AG04449 (cell line): ENCODE measurements at places on chromosomes 1 and 21.

- no peak for DNase-seq
These were observed 35.5 kb downstream of the HSD3B1 start for GRCh38 chr1:119542492-119542946.

DNA sequence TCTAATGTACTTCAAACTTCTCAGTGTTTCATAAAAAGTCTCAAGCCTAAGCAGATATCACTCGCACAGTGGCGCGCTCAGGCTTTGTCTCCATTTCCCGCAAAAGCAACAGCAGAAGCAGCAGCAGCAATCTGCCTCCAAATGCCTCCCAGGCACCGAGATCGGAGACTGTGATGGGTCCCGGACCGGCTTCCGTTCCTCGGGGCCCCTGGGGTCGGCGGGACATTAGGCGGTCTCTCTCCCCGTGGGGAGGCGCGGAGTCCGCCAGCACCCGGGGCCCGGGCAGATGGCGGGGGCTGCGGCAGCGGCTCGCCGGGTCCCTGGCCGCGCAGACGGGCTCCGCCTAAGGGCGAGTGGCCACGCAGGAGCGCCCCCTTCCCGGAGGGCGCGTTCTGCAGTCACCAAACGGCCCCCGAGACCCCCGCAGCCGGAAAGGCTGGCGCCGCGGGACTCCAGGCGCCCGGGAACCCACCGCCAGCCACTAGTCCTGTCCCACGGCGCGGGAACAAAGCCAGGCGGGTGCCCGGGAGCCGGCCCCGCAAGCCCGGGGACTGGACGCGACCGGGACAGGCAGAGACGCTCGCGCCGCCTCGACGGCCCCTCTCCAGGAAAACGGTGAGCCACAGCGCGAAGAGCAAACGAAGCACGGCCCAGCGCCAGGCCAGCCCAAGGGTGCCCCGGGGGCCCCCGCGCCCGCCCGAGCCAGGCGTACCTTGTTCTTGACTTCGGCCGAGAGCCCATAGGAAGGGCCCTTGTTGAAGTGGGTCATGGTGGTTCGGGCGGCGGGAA is 590 bp downstream of the CNN3 start:
- DNase-seq, result no peak

DNA sequence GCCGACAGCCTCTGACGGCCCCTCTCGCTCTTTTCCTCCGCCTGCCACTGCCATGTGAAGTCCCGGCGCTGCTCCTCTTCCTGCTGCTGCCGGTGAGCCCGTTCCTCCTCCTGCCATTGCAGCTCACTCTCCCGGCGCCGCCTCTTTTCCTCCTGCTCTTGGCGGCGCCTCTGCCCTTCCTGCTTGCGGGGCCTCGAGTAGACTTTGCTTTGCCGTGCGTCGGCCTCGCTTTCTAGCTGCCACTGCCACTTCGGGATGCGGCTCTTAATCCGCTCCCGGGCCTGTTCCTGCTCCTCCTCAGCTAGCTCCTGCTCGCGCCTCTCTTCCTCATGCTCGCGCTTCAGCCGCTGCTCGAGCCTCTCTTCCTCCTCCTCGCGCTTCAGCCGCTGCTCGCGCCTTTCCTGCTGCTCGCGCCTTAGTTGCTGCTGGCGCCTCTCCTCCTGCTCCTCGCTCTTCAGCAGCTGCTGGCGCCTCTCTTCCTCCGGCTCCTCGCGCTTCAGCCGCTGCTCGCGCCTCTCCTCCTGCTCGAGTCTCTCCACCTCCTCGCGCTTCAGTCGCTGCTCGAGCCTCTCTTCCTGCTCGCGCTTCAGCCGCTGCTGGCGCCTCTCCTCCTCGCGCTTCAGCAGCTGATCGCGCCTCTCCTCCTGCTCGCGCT is 4.3 kb downstream of the TCHH start:
- DNase-seq, result no peak

- DNase-seq, result no peak
These were observed 29.1 kb upstream of the KLF17 start for GRCh38 chr1:44089371-44090048.

DNA sequence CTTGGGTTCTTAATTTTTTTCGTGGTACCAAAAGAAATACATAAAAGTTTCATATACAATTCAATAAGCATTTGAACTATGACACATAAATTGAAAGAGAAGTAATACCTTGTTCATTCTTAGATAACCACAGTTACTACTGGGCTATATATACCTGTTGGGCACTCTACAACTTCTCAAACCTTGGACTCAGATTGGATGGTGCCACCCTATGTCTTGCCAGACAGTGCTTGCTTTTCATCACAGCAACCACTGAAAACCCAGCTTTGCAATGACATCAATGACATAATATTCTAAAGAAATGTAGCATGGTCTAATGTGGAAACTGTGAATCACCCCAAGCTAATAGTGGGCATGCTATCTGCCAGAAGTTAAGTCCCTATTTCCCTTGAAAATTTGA is 62.8 kb upstream of the DPH5 start:
- no peak for DNase-seq

DNA sequence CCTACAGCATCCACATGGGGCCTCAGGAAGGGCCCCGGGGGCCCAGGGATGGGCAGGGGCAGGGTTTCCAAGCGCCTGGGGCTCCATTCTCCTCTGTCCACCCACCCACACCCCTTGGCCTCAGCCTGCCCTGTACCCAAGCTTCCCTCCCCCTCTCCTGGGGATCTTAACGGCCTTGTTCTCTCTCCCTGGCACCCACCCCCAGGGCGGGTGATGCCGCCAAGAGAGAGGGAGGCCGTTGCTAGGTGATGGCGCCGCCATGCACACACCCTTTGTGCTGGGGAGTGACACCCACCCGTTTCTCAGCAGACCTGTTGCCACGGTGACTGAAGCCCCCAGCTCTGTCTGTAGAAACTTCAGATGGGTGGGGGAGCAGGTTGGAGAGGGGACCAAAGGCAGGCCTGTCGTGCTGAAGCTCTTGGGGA is 7.6 kb downstream of the GPR37L1 start:
- no peak for DNase-seq

DNA sequence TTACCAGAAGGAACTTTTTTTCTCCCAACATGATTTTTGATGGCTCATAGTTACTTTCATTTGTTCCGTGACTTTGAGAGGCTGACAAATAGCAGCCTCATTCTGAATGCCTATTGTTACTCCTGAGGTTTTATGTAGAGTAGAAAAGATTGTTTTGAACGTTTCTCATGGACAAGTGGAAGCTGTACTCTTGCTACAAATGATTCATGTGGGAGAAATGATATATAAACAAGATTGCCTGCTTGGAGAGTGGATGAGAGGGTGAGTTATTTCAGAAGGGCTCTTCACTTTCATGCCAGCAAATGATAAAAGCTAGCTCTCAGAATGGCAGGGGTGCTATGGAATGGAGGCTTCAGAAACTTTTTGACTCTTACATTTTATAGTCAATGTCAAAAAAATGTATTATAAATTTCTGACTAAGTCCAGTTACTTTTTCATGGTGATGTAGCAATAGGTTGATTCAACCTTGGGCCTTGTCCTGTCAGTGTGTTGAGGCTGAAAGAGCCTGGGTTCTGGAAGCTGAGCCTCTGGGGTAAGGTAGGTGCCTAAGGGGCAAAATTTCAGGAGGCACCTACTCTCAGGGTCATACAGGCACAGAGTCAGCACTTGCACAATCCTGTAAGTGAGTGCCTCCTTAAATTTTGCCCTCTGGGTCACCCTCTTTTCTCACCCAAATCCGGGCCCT is 19.4 kb downstream of the JUN start:
- no peak for DNase-seq

GRCh38 chr1:234914606-234915290 is 213.9 kb downstream of the TOMM20 start:
- no peak for DNase-seq

DNA sequence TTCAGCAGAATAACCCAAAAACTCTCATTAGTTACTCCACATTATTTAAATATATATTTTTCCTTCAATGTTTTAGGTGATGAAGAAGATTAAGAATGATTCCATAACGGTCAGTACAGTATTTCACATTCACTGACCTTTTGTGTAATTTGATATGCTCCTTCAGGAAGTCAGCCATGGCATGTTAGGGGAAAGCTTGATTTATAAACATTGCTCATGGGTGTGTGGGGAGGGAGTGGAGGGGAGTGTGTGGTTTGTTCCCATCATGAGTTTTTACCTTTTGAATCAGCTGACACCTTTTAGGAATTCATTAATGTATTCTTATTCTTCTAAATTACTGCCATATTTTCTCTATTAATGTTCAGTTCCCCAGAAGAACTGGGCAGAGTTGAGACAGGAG is 240.2 kb downstream of the ATG4C start:
- DNase-seq, result no peak

DNA sequence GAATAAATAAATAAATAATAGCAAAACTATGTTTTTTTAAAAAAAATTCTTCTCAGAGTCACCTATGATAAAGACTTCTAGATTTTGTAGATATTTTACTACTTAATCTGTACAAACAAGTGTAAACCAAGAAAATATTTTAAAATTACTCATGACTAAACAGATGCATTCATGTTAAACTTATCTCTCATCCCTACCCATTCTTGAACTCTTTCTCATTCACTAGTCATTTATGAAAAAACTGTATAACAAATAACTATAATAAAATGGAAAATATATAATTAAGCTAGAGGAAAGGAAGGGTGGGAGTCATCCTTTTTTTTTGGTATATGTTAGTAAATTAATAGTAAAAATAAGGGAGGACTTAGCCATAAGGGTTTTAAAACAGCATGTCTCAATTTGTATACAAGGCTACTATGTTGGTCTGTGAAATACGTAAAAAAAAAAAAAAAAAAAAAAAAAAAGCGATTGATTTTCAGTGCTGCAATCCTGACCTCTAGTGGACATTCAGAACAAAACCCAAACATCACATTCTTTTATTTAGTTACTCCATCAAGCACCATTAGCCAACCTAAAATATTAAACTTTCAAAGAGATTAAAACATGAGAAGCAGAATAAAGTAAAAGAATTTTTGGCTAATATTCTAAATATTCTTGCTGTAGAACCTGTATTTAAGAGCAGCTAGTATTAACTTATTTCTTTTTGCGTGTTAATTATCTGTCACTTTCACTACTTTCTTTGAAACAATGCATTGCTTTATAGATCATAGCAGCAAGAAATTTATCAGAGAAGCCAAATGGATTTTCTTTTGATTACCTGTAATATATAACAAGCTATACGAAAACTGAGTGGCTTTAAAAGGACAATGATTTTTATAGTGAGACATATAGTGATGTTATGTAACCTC is 255.8 kb upstream of the CACYBP start:
- DNase-seq, result no peak

- peak; percentile 95 for DNase-seq
These were observed 16.7 kb upstream of the LYST start for GRCh38 chr1:235883261-235883927.

GRCh38 chr1:10680487-10680886 is 116.0 kb downstream of the CASZ1 start:
- DNase-seq, result no peak

DNA sequence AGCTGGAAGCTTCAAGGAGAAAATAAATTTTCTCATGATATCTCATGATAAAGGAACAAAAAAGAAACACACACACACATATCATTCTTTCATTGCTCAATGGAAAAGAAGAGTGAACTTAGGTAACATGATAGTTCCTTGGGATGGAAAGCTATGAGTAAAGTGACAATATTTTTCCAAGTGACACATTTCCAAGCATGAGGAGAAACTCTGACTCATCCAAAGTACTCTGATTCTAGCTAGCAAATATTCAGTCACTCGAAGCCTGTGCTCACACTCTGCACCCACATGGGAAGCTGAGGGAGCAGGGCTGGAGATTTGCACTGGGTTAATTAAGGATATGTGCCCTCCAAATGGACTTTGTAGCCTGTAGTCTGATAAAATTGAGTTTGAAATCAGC is 222.4 kb downstream of the LRRC40 start:
- DNase-seq, result no peak

- DNase-seq, result no peak
These were observed 540 bp upstream of the C1orf198 start for GRCh38 chr1:230868736-230869385.

GRCh38 chr21:28913071-28913470 is 79.6 kb downstream of the LTN1 start:
- DNase-seq, result no peak

DNA sequence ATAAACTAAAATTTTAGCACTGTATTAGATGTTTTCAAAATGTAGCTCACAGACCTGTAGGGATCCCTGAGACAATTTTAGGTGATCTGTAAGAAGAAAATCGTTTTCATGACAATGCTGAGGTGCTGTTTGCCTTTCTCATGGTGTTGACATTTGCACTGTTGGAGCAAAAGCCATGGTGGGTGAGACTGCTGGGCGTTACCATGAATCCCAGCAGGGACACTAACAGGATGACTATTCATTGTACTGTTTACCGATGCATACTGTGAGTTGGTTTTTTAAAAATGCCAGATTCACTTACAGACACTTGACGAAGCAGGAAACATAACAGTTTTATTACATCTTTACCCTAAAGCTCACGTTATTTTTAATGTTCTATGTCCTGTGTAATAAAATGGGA is 468.5 kb downstream of the PCP4 start:
- no peak for DNase-seq

- DNase-seq, result no peak
These were observed 89.2 kb upstream of the SELENON start for GRCh38 chr1:25710583-25711347.

DNA sequence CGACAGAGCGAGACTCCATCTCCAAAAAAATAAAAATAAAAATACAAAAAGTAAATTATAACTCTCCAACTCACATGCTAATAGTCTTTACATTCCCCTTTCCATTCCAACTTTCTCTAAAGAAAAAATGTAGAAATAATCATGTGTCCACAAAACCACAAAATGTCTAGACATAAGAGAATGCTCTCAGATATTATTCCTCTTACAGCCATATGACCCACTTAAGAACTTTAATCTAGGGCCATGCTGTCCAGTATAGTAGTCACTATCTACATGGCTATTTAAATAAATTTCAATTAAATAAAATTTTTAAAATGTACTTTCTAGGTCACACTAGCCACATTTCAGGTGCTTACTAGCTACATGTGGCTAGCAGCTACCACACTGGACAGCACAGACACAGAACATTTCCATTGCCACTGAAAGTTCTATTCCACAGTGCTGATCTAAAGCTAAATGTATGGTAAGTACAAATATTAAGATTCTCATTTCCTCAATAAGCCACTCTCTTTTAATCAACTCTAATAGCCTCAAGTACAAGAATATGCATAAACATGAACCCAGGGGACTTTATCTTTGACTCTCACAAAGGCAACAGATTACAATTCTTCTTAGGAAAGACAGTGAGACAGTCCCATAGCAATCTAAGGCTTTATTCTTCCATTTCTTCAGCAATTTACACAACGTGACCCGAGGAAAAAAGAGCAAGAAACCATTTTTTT is 138.6 kb downstream of the RERE start:
- no peak for DNase-seq
